ENCODE measurements at places on chromosomes 4 and X. TPM values are rescaled to one million over a fixed set of nuclear protein-coding genes. Genes with fewer than 3 reads are reported as not detected.

IL13RA1 gene
- total RNA-seq: 61.4 TPM

SLC16A2 gene
- total RNA-seq: 2.0 TPM

ZAR1 gene
- 0.19 TPM for total RNA-seq

PAGE1 gene
- total RNA-seq: not detected

TMEM255A gene
- total RNA-seq: not detected

MAP3K15 gene
- total RNA-seq: under 0.01 TPM

ASIC5 gene
- not detected for total RNA-seq

FDCSP gene
- total RNA-seq: not detected

CYP2U1 gene
- total RNA-seq: 5.3 TPM

SORCS2 gene
- under 0.01 TPM for total RNA-seq

LUZP4 gene
- total RNA-seq: not detected

NLGN4X gene
- not detected for total RNA-seq

SPIN2A gene
- 0.33 TPM for total RNA-seq

FGA gene
- total RNA-seq: not detected

PAGE2 gene
- total RNA-seq: not detected

CTAG1A gene
- not detected for total RNA-seq

TRIM75 gene
- total RNA-seq: not detected

ETDB gene
- not detected for total RNA-seq

PHEX gene
- total RNA-seq: 0.98 TPM

TMEM154 gene
- total RNA-seq: 5.6 TPM

CCNG2 gene
- total RNA-seq: 20.6 TPM

FAM236A gene
- total RNA-seq: not detected

CHRDL1 gene
- total RNA-seq: not detected

STATH gene
- total RNA-seq: not detected

GAGE13 gene
- not detected for total RNA-seq

RUFY3 gene
- 36.3 TPM for total RNA-seq
